ENCODE measurements at places on chromosomes 12 and 14. TPM values are rescaled to one million over a fixed set of nuclear protein-coding genes. Genes with fewer than 3 reads are reported as not detected.
A peak's percentile ranks its signal among the peaks of the same experiment; 100 is the strongest.

- no peak for DNase-seq
These were observed 28.2 kb downstream of the KIAA0586 start for GRCh38 chr14:58455593-58456265.

SLC7A7 gene
- 8.3 TPM for total RNA-seq

KRT83 gene
- 0.10 TPM for total RNA-seq

TRPV4 gene
- total RNA-seq, result 4.0 TPM

DNA sequence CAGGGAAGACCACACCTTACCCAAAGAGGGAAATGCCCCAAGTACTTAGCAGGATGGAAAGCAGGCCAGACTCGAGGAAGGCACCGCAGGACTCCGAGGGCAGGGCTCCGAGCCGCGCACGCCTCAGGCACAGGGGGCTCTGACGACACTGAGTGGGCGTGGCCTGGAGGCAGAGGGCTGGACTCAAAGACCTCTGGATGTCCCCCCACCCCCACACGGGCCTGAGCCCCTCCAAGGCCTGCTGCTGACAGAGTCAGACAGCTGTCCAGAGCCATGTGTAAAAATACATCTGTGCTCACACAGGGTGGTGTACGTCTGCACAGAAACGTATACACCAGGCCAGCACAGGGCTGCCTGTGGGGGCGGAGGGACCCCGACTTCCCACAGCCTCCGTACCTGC lies 1.4 kb downstream of the AKT1 start:
- DNase-seq, result peak; percentile 99

DNA sequence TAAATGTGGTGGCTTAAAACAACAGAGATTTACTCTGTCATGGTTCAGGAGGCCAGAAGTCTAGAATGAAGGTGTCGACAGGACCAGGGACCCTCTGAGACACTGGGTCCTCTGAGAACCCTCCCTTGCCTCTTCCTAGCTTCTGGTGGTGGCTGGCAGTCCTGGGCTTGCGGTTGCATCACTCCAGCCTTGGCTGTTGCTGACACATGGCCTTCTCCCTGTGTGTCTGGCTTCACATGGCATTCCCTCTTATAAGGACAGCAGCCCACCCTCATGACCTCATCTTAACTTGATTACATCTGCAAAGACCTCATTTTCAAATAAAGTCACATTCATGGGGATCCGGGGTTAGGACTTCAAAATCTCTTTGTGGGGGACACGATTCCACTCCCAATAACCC lies 36.9 kb downstream of the MVK start:
- no peak for DNase-seq

DNA sequence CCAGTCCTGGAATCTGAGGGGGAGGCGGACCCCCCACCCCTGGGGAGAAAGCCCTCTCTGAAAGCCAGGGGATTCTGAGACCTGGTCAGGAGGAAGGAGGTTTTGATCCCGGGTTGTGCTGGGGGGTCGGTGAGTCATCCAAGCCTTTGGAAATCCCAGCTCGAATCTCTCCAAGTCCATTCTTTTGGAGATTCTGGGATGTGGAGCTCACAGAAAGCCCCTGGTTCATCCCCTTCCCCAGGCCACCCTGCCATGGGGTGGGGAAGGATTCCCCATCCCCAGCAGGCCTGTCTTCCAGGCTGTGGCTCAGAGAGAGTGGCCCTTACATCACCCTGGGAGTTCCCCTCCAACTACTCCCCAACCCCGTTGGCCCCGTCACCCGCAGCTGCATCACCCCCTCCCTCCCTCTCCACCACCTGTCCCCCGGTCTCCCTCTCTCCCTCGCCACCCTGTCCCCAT lies 14.3 kb downstream of the EXOC3L4 start:
- peak; percentile 88 for DNase-seq

DNA sequence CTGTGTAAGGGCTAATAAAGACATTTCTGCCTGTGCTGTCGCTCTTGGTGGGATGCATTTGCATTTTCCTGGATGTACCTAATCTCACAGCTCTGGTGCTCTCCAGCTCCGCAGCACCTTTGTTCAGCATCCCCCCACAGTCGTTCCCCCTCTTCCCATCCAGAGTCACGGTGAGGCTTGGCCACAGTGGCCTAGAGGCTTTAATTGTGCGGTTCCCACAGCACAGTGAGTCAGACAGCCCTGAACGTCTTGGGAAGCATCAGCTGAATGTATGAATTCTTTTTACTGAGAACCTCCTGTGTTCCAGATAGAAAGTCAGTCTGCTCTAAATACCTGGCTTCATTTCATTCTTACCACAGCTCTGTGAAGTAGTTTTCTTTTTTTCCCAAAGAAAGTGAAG lies 28.7 kb downstream of the MLXIP start:
- DNase-seq, result no peak

DNA sequence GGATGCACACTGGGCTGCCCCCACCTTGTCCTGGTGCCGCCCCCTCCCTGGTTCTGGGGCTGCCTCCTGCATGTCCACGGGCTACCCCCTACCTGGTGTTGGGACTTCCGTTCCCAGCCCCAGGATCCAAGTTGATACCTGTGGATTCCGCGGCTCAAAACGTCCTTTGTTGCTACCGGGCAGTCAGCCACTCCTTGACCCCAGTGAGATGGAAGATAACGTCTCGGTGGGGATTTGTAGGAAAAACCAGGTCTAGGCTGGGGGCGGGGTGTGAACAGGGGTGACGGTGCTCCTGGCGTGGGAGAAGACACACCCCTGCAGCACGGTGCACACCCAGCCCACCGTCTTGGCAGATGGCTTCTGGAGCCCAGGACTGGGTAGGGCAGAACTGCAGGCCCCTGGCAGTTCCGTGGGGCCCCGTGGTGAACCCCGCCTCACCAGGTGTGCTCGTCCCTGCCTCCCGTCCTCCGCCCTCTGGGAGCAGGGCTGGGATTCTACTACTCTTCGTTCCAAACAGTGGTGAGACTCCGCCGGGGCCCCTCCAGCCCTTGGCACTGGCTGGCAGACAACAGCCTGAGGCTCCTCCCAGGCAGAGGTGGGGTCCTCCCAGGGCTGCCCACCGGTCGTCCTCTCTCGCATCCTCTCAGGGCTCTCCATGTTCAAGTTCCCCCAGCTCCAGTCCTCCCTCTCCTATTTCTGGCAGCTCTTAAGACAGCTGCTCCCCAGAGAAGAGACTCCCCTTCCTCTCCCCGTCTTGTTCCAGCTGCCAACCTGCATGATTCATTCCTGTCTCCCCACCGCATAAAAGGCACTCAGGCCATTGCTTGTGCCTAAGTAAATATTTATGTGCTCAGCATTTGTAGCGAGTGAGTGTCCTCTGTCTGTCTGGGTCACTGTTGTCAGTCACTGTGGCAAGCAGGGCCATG lies 75.5 kb downstream of the FBXL14 start:
- peak; percentile 30 for DNase-seq

DNA sequence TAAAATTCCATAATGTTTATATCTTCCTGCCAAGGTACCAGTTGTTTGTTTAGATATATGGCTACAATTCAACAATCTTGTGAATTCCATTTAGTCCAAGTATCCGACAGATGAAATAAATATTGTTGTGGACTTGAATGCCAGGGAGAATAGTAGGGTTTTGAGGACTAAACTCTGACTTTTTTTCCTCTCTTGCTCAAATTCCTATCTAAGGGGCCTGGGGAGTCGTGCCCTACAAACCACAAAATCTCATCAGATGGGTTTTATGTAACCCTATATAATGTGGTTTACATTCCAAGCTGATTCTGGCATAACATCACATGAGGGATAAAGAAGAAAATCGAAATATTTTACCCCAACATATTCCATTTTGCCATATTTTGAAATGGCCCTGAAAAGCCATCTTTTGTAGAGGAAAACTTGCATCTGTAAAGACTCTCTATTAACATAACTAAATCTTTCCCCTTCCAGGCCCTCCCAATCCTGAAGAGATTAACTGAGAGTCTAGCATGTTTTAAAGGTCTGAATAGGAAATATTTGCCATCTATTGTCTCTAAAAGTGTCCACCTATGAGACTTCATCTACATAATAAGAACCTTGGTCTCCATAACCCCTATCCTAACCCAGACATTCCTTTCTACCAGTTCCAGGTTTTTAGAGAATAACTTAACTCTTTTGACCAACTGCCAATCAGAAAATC lies 184.7 kb upstream of the KITLG start:
- DNase-seq, result no peak

- DNase-seq, result no peak
These were observed 52.9 kb downstream of the PEBP1 start for GRCh38 chr12:118188690-118189371.

GRCh38 chr12:130552483-130552996 lies 163.6 kb downstream of the RIMBP2 start:
- peak; percentile 46 for DNase-seq

DNA sequence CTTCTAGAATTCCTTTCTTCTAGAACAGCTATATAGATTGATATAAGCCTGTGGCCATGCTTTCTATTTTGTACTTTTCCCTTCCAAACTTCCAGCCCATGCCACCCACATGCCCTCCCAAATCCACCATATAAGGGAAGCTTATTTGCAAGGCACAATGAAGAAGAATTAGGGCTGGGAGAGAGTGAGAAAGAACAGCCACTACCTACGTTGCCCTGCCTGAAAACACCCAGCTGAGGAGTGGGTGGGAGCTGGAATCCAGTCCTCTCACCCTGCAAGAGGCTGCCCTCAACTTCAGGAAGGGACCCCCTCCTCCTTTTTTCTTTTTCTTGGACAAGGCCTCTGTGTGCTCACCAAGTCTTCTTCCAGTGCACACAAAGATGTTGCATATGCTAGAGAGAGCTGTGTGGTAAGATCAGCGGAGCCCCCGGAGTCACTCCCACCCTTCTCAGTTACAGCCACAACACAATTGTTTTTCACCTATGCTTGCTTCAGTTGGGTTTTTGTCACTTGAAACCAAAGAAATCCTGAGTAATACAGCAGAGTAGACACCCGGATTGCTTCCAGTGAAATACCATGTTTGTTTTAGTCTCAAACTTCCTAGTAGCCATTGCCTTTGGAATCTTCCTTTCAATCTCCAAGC lies 38.8 kb downstream of the CDKL1 start:
- no peak for DNase-seq

DNA sequence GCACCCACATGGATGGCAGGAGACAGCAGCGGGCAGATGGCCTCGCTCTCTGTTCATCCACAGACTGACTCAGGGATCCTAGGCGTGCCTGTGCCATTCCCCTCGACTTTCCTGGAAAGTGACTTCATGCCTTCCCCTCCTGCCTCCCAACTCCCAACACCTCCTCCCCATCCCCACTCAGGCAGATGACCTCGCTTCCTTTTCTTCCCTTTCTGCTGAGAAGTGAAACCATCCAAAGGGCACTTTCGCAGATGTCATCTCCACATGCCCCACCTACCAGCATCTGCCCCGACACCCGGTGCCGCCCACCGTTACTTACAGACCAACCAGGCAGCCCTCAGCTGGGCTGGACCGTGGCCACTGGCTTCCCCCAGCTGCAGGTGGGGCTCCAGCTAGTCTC lies 29.6 kb downstream of the BEGAIN start:
- no peak for DNase-seq

DNA sequence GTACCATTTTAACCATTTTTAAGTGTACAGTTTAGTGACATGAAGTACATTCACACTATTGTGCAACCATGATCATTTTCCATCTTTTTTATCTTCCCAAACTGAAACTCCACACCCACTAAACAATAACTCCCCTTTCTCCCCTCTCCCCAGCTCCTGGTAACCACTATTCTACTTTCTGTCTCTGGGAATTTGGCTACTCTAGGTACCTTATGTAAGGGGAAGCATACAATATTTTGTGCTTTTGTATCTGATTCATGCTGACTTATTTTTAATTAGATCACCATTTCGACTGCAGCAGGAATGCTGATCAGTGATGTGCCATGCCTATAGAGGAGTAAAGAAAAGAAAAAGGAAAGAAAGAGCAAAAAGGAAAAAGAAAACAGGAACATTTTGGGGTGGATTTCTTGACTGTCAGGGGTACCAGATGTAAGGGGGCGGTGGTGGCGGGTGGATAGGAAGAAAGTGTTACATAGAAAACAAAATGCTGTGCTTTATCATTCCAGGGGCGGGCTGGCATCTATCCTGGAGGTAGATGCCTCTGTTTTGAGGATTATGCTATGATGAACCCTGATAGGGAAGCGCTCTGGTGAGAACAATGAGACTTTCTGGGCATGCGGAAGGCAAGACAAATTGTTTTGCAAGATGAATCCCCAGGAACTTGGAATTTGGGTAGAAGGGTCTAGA lies 45.2 kb upstream of the CTDSP2 start:
- no peak for DNase-seq

DNA sequence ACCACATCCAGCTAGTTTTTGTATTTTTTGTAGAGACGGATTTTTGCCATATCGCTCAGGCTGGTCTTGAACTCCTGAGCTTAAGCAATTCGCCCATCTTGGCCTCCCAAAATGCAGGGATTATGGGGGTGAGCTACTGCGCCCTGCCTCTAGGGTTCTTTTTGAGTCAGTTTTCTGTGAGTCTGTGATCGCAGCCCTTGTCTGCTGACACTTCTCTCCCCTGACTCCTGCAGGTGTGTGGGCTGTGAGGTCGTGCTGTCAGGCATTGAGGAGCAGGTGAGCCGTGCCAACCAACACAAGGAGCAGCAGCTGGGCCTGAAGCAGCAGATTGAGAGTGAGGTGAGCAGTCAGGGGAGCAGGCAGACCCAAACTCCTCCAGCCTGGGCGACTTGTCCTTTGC lies 6.3 kb downstream of the COPS7A start:
- no peak for DNase-seq

ALDH1L2 gene
- total RNA-seq, result 1.2 TPM

HCAR2 gene
- not detected for total RNA-seq

DNAJC22 gene
- 0.15 TPM for total RNA-seq

DNA sequence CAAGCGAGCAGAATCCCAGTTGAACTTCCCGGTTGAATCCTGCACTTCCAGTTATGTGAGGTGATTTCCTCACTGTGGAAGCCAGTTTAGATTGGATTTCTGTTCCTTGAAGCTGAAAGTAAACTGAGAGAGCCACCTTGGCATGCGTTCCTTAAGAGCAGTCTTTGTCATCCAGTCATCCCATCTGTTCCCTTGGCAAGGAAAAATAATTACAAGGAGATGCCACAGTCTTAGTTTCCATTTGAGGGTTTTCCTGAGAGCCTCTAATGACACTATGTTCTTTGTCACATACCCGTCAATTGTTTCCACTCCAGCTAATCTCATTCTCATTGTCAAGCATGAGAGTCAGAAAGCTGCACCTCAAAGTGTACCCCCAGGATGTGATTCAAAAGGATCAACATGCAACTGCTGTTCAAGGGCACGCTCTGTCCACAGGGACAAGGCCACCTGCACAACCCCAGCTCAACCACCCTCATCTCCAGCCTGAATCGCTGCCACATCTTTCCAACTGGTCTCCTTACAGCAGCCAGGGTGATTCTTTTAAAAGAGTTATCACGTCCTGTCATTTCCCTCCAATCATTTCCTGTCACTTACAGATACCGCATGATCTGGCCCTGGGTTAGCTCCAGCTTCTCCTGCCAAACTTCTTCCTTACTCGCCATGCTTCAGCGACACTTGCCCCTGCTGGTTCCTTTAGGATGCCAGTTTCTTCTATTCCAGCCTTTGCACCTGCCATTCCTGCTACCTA lies 18.0 kb upstream of the TCP11L2 start:
- DNase-seq, result no peak

OVCH1 gene
- total RNA-seq, result not detected

APOLD1 gene
- total RNA-seq, result 0.62 TPM

CFAP251 gene
- 0.24 TPM for total RNA-seq

DNA sequence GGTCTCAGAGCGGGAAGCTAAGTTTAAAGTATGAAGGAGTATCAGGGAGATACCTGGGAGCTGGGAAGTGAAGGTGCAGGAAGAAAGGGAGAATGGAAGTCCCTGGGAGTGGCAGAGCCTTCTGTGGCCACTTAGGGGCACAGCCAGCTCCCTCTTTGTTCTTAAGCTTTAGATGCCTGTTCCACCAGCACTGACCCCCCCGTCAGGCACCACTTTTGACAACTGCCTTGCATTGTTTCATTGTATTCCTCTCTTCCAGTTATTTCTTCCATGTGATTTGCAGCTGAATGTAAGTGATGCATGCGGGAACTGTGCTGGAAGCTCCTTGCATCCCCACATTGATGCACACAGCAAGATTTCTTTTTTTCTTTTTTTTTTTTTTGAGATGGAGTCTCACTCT lies 2.6 kb downstream of the GALNT16 start:
- no peak for DNase-seq

Measured in H7 (cell line).